ENCODE measurements at places on chromosomes 3 and 15. TPM values are rescaled to one million over a fixed set of nuclear protein-coding genes. Genes with fewer than 3 reads are reported as not detected.

The TMOD2 gene
- 2.7 TPM for total RNA-seq

The CSPG5 gene
- total RNA-seq, result not detected

The RLBP1 gene
- not detected for total RNA-seq

The IGDCC3 gene
- not detected for total RNA-seq

The ADAMTSL3 gene
- total RNA-seq, result 0.65 TPM

The STXBP5L gene
- not detected for total RNA-seq

The GRK7 gene
- total RNA-seq, result 0.07 TPM

The CTDSPL gene
- total RNA-seq, result 62.9 TPM

The RBM6 gene
- 34.2 TPM for total RNA-seq

The PPP4R2 gene
- 23.0 TPM for total RNA-seq
